ENCODE measurements at places on chromosomes 7 and 10.

- DNase-seq, result no peak
These were observed 132.7 kb downstream of the TAX1BP1 start for GRCh38 chr7:27872356-27873275.

GRCh38 chr10:132006966-132007365, 25.2 kb upstream of the BNIP3 start:
- no peak for DNase-seq

DNA sequence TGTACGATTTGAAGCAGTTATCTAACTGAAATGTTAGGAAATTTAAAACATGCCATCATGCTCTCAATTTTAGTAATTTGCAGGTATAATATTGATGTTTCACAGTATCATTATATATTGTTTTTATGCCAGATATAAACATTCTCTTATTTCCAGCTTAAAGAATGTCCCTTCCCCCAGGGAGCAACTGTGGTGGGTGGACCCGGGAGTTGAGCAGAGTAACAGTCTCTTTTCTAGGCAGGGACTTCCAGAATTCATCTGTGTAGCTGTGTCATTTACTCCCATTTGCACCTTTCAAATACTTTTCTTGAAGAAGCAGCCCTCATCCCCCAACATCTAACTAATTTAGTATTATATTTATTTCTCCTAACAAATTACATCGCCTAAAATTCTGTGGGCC, 9.6 kb downstream of the INPP5F start:
- DNase-seq, result no peak

DNA sequence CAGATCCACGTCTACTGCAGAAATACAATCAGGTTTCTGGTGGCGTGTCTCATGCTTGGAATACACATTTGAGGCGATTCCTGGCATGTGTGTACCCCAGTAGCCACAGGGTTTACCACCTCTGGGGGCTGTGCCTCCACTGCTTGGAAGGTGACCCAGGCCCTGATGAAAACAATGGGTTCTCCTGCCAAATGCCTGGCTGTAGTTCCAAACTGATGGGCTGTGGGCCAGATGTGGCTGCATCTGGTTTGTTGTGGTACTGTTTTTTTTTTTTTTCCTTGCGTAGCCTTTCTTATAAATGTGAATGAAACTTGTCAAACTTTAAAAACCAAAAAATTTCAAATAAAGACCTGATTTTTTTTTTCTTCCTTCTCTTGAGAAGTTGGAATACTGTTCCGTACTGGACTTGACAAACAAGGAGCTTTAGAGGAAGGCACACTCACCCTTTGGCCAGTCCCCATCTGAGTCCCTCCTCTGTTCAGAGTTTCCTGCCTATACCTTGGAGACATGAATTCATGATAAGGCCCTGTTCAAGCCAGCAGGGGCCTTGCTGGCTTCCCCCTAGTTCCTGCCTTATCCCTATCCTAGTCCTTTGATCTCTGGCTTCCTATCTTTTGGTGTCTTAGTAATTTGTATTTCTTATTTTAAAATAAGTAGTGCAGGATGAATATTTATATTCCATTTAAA, 217.1 kb downstream of the PHTF2 start:
- no peak for DNase-seq

DNA sequence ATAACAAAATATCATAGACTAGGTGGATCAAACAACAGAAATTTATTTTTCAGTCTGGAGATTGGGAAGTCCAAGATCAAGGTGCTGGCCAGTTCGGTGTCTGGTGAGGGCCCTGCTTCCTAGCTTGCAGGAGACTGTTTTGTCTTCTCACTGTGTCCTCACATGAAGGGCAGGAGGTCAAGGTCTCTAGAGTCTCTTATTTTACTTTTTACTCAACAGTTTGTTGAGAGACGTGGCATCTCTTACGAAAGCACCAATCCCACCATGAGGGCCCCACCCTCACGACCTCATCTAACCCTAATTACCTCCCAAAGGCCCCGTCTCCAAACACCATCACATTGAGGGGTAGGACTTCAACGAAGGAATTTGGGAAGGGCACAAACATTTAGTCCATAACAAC, 41.2 kb upstream of the SORBS1 start:
- no peak for DNase-seq

DNA sequence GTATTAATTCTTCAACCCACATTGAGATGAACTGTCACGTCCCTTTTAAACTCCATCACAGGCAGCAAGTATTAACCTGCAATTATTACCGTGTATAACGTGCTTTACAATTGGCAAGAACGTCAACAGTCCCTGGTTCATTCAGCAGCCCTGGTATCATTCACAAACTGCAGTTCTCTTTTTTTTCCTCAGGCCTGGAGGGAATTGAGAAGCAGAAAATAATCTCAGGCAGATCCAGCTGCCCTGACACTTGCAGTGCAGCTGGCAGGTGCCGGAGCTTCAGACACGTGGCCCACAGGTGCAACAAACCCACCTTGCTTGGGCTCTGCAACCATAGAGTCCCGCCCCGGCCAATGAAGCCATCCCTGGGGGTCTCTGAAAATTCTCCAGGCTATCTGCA, 137.3 kb downstream of the PLXNA4 start:
- DNase-seq, result no peak

- no peak for DNase-seq
These were observed 186.5 kb upstream of the BET1 start for GRCh38 chr7:94190599-94191061.

DNA sequence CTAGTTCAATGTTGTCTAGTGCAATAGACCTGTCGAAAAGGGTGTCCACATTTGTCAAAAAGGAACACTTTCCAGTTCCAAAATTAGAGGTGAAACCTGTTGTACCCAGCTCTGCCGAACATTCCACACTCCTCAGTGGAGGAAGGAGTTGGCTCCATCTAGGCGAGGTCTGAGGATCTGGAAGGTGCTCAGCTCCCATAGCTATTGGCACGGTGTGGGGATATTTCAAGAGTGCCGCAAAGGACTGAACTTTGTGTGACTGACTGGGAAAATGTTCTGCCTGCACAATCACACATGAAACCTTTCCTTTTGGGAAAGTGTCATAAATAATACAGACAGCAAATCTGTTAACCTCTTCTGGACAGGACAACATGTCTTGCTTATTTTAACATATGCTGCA, 48.1 kb upstream of the ZEB1 start:
- DNase-seq, result no peak

- no peak for DNase-seq
These were observed 421.0 kb downstream of the PTPRN2 start for GRCh38 chr7:158166386-158167340.

- no peak for DNase-seq
These were observed 9.0 kb upstream of the SLC13A1 start for GRCh38 chr7:123208793-123209192.

GRCh38 chr10:74056050-74056818, 58.3 kb downstream of the VCL start:
- DNase-seq, result no peak

DNA sequence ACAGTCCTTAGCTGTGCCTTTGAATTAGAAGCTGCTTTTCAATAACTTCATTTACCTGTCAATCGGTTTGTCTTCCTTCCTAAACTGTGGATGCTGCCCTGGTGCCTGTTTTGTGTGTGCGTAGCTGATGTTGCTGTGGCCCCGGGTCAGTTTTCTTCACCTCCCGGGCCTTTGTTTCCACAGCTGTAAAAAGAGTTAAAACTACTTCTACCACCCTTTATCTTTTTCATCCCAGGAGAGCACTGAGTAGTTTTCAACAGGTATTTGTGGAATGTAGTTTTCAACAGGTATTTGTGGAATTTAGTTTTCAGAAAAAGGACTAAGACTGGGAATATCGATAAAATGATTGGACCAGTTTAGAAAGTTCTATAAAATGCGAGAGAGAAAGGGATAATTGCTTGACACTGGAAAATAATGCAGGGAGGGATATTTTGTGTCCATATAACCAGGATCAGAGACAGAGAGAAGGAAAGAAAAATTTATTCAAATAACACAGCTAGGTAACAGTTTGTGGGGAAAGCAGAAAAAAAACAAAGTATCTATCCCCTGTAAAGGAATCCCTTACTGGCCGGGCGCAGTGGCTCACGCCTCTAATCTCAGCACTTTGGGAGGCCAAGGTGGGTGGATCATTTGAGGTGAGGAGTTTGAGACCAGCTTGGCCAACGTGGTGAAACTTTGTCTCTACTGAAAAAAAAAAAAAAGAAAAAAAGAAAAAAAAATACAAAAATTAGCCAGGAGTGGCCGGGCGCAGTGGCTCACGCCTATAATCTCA, 15.9 kb upstream of the IGF2BP3 start:
- DNase-seq, result no peak

GRCh38 chr7:36045326-36045725, 107.7 kb upstream of the EEPD1 start:
- DNase-seq, result no peak

DNA sequence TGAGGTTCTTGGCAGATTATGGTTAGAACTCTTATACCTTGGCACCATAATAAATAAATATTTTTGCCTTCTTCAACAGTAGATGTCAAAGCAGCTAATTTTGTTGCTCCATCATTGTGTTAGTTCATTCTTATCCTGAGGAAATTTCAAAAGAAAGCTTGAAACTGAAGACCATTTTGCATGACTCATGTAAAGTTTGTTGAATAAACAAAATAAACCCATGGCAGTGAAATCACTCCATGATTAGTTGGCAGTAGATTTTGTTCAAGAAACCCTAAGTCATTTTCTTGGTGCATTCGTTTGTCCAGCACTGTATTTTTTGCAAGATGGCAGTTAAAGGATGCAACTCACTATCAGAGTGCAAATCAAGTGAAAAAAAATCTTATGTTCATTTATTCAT, 91.6 kb downstream of the HECW1 start:
- DNase-seq, result no peak

- DNase-seq, result no peak
These were observed 7.4 kb downstream of the EPHA1 start for GRCh38 chr7:143401265-143401664.

GRCh38 chr10:103979530-103979929, 12.6 kb downstream of the SLK start:
- no peak for DNase-seq

GRCh38 chr10:49642311-49642710, 28.5 kb downstream of the CHAT start:
- DNase-seq, result no peak

DNA sequence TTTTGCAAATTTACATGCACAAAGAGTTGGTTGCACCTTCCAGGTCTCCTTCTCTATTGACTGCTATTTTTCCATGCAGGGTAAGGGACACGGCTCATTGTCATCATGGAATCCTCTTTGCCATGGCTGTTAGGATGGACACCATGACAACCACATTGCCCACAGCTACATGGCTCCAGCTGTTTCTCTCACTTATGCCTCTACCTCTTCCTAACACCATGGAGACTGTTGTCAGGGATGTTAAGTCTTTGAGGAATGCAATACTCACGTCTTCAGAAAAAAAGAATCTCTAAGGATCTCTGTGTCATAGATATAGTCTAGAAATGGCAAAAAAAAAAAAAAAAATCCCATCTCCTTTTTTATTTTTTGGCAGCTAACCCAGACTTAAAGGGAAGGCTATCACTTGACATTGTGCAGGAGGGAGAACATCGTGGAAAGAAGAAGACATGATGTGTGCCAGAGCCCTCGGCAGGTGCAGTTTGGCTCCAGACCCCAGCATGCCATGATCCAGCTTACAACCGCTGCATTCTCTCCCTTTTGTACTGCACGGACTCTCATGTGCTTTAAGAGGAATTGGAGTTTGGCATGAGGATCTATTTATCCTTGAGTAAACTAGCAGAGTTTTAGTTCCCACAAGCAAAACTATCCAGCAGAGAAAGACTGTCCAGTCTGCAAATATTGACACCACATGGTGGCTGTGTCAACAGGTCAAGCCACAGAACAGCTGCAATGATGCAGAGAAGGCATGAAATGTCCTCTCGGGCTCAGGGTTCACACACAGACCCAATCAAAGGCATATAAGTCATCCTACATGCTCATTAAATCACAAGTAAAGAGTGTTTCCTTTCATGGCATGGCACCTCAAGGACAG, 70.8 kb downstream of the FRMD4A start:
- DNase-seq, result no peak

DNA sequence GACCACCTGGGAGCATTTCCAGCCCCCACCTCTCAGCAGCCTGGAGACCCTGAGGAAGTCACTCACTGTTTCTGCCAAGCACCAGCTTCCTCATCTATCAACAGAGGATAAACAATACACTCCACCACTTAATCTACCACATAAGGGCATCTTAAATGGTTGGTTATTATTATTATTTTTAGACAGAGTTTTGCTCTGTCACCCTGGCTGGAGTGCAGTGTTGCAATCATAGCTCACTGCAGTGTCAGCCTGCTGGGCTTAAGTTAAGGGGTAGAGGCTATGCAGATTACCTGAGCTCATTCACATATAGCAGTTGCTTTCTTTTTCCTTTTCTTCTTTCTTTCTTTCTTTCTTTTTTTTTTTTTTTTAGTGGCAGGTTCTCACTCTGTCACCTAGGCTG, 59.5 kb upstream of the ELN start:
- no peak for DNase-seq

GRCh38 chr10:75434291-75434690, 2.9 kb downstream of the LRMDA start:
- no peak for DNase-seq

DNA sequence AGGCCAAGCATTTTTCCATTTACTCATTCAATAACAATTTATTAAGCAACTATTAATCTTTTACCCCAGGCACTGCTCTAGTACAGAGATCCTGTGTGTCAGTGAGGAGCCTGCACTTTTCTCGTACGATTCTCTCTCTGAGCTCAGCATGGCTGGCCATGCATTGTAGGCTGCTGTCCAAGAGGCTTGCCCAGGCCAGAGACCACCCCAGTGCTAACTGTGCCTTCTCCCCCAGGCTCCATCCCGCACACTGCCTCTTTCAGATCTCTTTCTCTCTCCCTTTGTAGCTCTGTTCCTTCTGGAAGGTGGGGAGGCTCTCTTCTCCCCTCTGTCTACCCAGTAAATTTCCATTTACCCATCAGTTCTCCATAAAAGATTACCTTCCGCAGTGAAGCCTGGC, 101.0 kb upstream of the IKZF1 start:
- DNase-seq, result no peak

DNA sequence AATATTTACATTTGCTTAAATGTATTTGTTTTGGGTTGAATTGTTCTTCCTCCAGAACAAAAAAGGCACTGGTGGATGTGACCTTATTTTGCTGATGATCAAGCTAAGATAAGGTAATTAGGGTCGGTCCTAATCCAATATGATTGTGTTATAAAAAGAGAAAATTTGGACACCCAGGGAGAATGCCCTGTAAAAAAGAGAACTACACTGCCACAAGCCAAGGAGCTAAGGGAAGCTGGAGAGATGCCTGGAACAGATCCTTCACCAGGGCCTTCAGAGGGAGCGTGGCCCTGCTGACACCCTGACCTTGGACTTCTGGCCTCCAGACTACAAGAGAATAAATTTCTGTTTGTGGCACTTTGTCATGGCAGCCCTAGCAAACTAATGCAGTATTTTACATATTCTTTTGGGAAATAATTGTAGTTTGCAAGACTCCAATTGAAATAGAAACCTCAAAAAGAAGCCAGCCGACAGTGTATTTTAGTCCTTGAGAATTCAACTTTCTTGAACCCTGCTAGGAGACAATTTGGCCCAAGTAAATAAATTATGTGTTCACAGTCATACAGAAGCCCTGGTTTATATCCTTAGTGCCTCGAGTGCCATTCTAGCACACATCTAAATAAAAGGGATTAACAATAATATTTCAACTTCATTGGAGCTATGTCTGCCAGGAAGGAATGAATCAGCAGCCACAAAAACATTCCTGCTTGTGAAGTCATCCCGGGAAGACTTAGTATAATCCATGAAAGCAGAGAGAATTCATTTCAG, 164.6 kb downstream of the PKD1L1 start:
- no peak for DNase-seq

- DNase-seq, result no peak
These were observed 69.8 kb upstream of the STEAP1B start for GRCh38 chr7:22569586-22570321.

GRCh38 chr7:18405726-18406125, 89.8 kb upstream of the HDAC9 start:
- no peak for DNase-seq

- no peak for DNase-seq
These were observed 80.5 kb downstream of the TBXAS1 start for GRCh38 chr7:139909379-139910050.
